ENCODE measurements at places on chromosomes 16 and 17. TPM values are rescaled to one million over a fixed set of nuclear protein-coding genes. Genes with fewer than 3 reads are reported as not detected.

The ASB16 gene
- 12.9 TPM for total RNA-seq

The ABCA9 gene
- total RNA-seq = 13.0 TPM

DNA sequence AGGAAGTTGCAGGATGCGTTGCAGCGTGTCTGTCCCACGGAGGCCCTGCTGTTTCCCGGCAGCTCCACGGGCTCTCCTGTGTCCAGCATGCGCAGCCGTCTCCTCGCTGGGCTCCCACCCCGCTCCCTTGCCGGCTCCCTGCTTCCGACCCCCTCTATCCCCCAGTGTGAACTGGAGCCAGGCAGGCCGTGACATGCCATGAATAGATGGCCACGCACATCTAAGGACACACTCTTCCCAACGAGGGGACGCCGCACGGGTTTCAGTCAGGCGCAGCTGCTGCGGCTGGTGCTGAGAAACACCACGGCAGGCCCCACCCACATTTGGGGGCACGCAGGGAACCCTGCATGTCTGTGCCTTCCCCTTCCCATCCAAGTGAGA lies 9.2 kb upstream of the HEXD start:
- DNase-seq = no peak

DNA sequence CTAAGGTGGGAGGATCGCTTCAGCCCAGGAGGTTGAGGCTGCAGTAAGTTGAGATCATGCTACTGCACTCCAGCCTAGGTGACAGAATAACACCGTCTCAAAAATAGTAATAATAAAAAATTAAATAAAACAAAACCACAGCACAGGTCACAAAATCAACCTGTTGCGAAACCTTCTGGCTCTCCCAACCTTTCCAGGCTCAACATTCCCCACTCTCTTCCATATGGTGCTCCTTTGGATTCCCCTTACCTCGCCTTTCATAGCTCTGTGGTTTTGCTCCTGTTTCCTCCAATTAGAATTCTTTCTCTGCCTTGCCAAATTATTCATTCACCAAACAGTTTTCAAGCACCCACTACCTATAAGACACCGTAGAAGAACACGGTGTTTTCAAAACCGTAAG lies 4.7 kb downstream of the ZDHHC7 start:
- DNase-seq = no peak

DNA sequence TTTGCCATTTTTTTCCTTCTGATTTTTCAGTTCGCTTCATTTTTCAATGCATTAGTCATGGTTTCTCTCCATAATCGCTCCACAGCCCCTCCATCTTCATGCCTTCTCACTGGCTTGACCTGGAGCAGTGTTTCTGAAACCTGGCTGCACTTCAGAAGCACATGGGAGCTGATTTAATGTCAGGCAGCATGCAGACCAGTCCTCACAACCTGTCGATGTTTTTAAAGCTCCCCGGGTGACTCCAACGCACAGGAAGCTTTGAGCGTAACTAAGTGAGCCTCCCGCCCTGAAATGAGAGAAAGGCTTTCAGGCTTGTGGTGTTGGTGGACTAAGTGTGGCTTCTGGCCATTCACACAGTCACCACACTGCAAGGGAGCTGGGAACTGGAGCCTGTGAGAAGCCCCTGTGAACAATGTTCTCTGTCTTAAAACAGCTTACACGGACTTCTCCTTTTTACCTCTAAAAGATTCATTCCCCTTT lies 16.8 kb upstream of the DRG2 start:
- no peak for DNase-seq

DNA sequence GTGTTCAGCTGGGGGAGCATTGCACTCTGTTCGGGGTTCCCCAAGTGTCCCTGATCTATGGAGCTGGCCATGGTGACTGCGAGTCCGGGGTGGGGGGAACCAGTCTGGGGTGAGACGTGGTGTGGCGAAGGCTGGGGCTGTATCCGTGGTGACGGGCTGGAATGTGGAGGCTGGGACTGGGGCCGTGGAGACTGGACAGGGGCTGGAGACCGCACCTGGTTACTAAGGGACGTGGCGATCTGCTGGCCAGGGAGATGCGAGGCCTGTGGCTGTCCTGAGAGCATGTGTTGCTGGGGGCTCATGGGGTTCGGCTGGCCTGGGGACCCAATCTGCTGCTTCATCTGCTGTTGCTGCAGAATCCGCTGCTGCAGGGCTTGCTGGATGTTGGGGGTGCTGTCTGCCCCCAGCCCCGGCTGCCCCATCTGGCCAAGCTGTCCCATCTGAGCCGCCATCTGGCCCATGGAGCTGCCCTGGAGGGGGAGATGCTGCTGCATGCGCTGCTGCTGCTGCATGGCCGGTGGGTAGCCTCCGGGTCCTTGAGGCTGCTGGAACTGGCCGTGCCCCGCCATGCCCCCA lies 10.6 kb upstream of the TRAP1 start:
- no peak for DNase-seq

GRCh38 chr17:81091154-81091553 lies 56.2 kb downstream of the BAIAP2 start:
- DNase-seq = no peak
